Right lung (tissue), 10 donors: ENCODE measurements at places on chromosomes 7 and 10.

- no peak for DNase-seq
Measured at GRCh38 chr7:63037242-63037641, 961.4 kb upstream of the ZNF722 start.

DNA sequence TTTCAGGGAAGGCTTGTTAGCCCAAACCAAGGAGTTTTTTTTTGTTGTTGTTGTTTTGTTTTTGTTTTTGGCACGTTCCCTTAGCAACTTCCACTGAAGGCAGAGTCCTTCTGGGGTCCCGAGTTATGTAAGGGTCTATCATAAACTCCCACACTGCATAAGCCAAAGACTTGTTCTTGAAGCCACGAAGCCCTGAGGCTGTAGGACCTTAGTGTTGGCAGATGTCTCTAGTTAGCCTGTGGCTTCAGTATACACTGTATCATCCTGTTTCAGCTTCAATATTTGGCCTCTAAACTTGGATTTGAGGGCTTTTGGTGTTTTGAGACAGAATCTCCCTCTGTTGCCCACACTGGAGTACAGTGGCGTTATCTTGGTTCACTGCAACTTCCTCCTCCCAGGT, 13.6 kb downstream of the KPNA7 start:
- DNase-seq: no peak

GRCh38 chr10:91312382-91312733, 91.9 kb downstream of the PCGF5 start:
- no peak for DNase-seq

DNA sequence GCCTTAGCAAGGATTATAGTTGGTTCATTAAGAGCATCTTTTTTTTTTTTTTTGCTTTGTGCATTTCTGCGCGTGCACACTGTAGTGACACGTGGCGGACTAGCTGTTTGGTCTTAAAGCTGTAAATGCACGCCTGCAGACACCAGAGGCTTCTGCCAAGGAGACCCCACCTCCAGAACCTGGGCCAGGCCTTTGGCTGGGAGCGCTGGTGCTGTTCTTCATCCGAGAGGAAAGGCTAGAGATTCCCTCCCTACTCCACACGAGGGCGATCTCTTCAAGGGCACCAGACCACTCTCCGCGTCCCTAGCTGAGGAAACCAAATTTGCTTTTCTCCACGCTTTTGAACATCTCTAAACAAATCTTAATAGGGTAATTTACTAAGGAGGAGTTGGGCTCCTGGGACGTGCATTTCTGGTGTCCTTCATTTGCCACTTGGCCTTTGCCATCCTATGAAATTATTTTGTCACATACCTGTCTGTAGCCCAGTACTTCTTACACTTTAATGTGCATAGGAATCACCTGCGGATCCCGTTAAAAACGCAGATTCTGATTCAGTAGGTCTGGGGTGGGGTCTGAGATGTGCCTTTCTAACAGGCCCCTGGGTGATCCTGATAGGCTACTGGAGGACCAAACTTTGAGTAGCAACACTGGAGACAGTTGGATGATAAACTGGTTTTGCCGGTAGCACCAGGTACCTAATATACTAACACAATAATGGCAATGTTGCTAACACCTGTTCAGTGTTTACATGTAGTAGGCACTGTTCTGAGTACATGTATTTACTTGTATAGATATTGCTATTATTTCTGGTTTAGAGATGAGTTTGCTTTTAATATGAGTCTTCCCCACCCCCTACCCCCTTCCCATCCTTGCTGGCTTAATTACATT, 1.3 kb upstream of the SLC26A5 start:
- no peak for DNase-seq

DNA sequence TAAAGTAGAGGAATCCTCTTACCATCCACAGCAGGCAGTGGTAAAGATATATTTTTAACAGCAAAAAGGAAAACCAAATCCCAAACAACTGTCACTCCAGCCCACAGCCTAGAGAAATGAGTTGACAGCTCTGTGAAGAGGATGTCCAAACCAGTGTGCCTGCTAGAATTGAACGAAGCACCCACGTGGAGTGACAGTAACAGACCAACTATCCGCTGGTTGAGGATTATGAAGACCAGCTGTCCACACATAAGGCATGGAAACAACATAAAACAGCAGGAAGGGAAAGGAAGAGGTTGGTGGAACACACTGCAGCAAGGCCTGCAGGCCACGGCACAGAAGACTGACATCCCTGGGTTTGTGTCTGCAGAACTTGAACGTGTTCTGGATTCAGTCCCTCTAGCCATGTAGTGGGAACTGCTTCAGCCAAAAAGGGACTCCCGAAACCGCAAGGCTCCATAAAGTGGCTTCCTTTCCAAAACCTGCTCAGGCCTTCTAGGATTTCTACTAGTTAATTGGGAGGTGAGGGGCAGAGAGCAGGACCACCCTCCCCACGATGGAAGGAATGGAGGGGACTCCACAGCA, 324.4 kb downstream of the BICC1 start:
- DNase-seq: no peak
